ENCODE measurements at places on chromosomes 11 and 22.

- no peak for DNase-seq
Measured at GRCh38 chr11:48019217-48019584, 38.8 kb downstream of the PTPRJ start.

DNA sequence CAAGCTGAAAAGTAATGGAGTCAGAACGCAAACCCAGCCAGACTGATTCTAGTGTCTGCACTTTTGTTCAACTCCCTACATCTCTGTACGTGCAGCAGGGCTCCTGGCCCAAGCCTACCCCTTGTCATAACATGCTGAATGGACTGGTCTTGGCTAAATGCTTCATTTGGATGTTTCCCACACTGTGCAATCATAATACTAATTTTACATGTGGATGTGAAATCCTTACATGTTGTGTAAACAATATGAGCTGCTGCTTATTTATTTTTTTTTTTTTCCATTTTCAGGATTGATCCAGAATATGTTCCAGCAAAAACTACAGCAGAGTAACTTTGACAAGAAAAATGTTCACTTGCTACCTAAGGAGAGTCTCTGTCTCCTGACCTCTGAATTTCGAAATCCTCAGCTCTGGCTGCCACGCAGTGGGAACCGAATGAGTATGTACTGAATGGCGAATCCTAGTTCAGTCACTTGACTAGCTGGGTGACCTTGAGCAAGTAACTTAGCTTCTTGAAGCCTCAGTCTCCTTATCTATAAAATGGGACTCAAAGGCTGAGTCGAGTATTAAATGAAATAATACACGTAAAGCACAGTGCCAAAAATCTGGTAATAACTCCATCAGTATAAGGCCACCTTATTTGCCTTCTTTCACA, 133.4 kb downstream of the EHF start:
- DNase-seq: no peak

GRCh38 chr22:39431821-39432251, 25.0 kb upstream of the MGAT3 start:
- DNase-seq: no peak

- no peak for DNase-seq
Measured at GRCh38 chr22:44669561-44669976, 32.4 kb upstream of the PRR5 start.

- peak; percentile 24 for DNase-seq
Measured at GRCh38 chr11:64152841-64153691, 12.8 kb downstream of the MACROD1 start.

All from pons (tissue), 1 donor.